ENCODE measurements at places on chromosomes 5 and 9.
A peak's percentile ranks its signal among the peaks of the same experiment; 100 is the strongest.

DNA sequence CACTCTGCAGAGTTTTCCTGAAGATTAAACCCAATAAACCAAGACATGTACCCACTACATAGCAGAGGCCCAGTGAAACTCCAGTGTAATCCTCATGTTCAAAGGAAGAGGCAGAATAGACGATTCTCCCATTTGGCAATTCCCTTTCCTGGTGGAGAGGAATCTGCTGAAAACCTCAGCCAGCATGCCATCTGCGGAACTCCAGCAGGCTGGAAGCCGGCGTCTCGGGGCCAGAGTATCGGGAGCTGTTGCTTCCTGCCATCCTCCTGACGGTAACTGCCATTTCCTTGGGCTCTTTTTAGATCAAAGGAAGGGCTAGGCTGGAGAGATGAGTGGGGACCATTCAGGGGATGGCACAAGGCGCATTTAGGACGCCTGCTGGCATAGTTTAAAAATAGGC, 20.5 kb downstream of the NEURL1B start:
- no peak for DNase-seq

- DNase-seq, result no peak
These were observed 373.7 kb downstream of the TLE4 start for GRCh38 chr9:79945495-79945894.

GRCh38 chr9:133793471-133793870, 55.3 kb upstream of the SARDH start:
- no peak for DNase-seq

- peak; percentile 71 for DNase-seq
These were observed 46.8 kb upstream of the RNF20 start for GRCh38 chr9:101486693-101487442.

DNA sequence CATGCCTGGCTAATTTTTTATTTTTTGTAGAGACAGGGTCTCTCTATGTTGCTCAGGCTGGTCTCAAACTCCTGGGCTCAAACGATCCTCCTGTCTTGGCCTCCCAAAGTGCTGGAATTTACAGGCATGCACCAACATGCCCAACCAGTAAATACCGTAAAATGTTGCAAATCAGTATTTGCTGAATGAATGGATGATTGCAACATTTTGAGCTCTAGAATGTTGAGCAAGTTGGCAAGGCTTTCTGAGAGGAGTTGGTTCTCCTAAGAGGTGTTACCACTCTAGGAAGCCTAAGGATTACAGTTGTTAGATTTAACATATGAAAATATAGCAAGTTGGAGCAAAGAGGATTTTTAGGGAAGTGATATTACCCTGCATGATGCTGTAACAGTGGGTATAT, 15.6 kb upstream of the DMXL1 start:
- no peak for DNase-seq

DNA sequence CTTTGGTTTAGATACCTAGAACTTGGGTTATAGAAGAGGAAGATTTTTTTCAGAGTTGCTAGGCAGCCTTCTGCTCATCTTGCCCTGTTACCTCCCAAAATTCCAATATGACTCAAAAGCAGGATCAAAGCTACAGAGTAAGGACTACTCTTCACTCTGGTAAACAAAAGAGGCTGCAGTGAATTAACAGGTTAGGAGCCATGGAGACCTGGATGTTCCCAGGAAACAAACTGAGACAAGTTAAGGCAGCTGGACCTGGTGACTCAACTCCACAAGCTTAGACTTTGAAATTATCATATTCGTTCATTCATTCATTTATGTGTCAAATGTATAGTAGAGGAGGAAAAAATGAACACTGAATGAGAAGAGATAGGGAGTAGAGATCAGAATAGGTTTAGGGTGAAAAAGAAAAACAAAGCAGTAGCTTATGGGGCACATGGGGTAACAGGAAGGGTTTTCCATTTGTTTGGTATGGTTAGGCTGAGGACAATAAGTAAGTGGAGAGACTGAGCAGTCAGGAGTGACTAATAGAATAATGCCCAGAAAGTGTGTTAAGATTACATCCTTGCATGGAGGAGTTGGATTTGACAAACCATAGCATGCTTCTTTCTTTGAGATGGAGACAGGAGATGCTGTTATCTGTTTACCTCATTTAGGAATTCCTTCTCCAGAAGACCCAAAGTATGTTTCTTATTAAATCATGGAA, 464.0 kb upstream of the ZNF608 start:
- DNase-seq, result peak; percentile 55

GRCh38 chr9:137685741-137686420, 67.1 kb downstream of the EHMT1 start:
- no peak for DNase-seq

- no peak for DNase-seq
These were observed 1.1 kb upstream of the LCNL1 start for GRCh38 chr9:136981588-136982231.

DNA sequence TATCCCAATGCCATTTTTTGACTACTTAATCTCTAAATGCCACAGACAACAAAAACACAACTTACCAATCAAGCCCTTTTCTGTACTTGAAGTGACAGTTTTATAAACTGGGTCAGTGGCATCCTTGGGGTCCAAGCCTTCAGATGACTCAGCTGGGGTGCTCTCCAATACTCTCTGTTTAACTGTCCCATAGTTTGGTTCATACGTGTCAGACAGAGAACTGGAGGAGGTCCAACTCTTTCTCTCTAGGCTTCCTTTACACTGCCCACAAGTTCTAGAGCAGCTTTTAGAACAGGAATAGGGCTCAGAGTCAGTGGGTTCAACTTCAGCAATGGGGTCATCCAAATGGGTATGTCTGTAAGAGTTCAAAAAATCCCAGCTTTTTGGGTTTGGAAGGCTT, 166.9 kb downstream of the CDC42SE2 start:
- no peak for DNase-seq

GRCh38 chr9:82104252-82104651, 115.7 kb downstream of the SPATA31D1 start:
- DNase-seq, result no peak

GRCh38 chr5:172730981-172731679, 39.9 kb downstream of the DUSP1 start:
- no peak for DNase-seq
